Breast epithelium (tissue), 4 donors: ENCODE measurements at places on chromosomes 5 and 9.

GRCh38 chr5:139659695-139660101, 11.5 kb downstream of the CXXC5 start:
- no peak for DNase-seq

- no peak for DNase-seq
Observed at GRCh38 chr5:147560718-147561331, 51.0 kb upstream of the DPYSL3 start.

GRCh38 chr9:29285818-29286217, 1712.5 kb upstream of the C9orf72 start:
- no peak for DNase-seq

- peak; percentile 33 for DNase-seq
Observed at GRCh38 chr5:1471240-1471853, 26.1 kb upstream of the SLC6A3 start.

GRCh38 chr5:111353035-111353434, 128.9 kb downstream of the CAMK4 start:
- DNase-seq = no peak

- DNase-seq = no peak
Observed at GRCh38 chr9:83024506-83025125, 38.3 kb downstream of the RASEF start.

- no peak for DNase-seq
Observed at GRCh38 chr9:97874624-97875023, 21.6 kb downstream of the FOXE1 start.

GRCh38 chr9:109378316-109378715, 57.5 kb upstream of the EPB41L4B start:
- DNase-seq = no peak

- DNase-seq = no peak
Observed at GRCh38 chr5:133950821-133951612, 17.4 kb downstream of the C5orf15 start.

- DNase-seq = no peak
Observed at GRCh38 chr9:88814577-88814976, 176.7 kb upstream of the S1PR3 start.

- no peak for DNase-seq
Observed at GRCh38 chr9:20618361-20618802, 3.9 kb downstream of the MLLT3 start.

DNA sequence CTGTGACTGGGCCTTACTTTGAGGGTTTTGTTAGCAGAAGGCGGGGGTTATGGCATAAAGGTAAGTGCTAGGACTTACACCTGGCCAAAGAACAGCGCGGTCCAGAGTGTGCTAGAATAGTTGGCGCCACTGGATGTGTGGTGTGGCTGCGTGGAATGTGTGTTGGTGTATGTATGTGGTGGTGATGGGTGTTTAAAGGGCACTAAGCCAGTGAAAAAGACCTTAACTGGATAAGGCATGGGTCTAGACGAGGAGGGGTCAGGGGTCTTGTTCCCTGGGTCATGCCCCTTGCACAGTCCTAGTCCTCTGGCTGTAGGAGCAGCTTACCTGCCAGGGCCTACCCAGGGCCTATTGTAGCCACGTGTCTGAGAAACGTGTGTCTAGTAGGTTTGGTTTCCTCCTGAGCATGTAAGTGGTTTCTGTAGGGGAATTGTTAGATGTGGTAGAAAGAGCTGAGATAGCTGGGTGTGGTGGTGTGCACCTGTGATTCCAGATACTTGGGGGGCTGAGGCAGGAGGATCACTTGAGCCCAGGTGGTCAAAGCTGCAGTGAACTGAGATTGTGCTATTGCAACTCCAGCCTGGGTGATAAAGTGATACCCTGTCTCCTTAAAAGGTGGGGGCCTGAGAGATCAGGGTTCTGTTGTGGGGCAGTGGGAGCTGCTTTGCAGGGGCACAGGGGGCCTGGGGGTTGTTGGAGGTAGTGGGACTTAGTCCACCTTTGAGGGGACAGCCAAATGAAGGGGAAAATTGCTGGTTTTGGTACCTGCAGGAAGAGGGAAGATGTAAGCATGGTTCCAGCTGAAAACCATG, 55.2 kb downstream of the HSPA4 start:
- no peak for DNase-seq

DNA sequence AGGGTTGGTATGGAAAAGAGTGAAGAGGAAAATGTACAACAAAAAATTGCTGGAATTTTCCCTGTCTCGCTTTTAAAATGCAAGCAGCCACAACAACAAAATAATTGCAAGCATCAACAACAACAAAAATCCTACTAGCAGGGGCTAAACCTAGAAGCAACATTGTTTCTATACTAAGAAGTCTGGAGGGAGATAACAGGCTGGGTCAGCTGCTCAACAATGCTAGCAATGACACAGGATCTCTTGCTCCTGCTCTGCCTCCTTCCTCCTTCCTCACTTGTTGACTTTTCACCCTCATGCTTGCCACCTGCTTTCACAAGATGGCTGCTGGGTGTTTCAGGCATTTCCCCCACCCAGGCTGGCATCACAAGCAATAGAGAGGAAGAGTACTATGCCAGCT, 7.6 kb upstream of the AOPEP start:
- DNase-seq = no peak

DNA sequence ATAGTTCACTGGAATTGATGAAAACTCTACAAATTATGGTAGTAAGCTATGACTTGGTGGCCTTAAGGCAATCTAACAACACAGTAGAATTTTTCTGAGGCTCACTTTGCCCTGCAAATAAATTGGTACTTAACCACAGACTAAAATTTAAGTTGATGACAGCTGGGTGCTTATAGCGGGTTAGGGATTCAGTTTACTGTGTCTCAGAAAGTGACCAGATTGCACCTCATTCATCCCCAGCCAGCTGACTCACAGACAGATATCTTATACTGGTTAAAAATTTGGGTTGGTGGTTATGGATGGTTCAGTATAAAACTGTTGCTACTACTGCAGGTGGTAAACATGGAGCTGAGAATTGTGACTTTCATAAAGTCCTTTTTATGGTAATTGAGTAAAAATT, 2.8 kb downstream of the CKS2 start:
- no peak for DNase-seq

- no peak for DNase-seq
Observed at GRCh38 chr9:4701526-4701925, 22.2 kb downstream of the CDC37L1 start.

GRCh38 chr9:123928533-123929176, 1.3 kb downstream of the DENND1A start:
- no peak for DNase-seq

DNA sequence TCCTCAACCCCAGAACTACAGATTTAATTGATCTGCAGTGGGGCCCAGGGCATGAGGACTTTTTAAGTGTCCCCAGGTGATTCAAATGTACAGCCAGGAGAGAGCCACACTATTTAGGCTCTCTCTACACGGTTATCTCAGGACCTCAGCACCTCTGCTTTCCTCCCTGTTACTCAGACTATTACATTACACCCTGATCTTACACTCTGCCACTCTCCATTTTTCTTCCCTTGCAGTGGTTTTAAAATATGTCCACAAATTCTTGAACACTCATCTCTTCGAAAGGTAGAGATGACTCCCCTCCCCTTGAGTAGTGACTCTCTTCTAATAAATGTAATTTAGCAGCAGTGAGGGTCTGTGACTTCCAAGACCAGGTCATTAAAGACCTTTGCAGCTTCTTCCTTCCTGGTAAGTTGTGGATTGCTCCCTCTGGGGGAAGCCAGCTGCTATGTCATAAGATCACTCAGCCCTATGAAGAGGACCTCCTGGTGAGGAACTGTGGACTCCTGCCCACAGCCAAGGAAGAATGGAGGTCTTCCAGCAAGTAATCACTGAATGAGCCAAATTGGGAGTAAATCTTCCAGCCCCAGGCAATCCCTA, 87.5 kb upstream of the SSBP2 start:
- no peak for DNase-seq

DNA sequence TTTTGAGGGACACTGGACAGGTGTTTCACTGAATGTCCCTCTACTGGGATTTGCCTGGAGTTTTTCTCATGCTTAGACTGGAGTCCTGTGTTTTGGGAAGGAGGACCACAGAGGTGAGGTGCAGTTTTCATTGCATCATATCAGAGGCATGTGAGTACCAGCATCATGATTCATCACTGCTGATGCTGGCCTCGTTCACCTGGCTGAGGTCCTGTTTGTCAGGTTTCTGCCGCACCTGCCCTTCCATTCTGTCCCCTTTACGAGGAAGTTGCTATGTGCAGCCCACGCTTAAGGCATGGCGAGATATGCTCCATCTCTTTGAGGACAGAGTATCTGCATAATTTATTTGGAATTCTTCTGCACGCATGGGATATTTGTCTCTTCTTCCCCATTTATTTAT, 162.1 kb downstream of the TENT4A start:
- no peak for DNase-seq

- DNase-seq = no peak
Observed at GRCh38 chr5:143521141-143521540, 117.7 kb upstream of the NR3C1 start.

GRCh38 chr5:14775857-14776256, 95.7 kb downstream of the ANKH start:
- no peak for DNase-seq

DNA sequence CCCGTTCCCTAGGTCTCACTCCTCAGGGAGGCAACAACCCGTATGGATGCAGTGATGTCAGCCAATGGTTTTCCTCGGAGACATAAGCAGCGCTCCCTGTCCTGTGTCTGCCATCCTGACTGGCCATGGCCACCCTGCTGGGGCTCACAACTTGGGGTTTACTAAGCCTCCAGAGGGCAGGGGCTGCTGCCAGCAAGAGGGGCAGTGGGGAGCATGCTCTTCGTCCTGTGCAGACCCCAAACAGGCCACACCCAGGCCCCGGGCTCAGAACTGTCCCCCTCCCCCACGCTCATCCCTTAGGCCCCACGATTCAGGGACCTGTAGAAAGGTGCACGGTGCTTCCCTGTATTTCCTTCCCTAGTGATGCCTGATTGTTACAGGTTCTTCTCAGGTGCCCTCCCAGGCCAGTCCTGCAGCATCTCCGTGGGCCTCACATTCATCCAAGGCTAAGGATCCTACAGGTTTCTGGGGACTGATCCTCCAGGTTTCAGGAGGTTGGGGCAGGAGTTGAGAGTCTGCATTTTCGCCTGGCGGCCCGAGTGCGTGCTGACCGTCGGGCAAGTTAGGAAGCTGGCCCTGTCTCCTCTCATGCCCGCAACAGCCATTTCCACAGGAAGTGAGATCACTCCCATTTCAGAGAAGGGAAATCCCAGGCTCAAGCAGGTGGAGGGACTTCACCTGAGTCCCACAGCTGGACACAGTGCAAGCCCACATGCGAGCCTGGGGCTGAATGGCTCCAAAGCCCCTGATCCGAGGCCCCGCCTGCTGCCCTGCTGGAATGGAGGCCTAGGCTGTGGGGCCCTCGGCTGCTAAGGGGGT, 217.6 kb downstream of the ROR2 start:
- no peak for DNase-seq

GRCh38 chr5:153276151-153276550, 214.3 kb upstream of the GRIA1 start:
- DNase-seq = no peak

GRCh38 chr9:126217250-126217653, 109.4 kb upstream of the MVB12B start:
- peak; percentile 1 for DNase-seq

- no peak for DNase-seq
Observed at GRCh38 chr5:30112867-30113266, 1080.6 kb upstream of the CDH6 start.

DNA sequence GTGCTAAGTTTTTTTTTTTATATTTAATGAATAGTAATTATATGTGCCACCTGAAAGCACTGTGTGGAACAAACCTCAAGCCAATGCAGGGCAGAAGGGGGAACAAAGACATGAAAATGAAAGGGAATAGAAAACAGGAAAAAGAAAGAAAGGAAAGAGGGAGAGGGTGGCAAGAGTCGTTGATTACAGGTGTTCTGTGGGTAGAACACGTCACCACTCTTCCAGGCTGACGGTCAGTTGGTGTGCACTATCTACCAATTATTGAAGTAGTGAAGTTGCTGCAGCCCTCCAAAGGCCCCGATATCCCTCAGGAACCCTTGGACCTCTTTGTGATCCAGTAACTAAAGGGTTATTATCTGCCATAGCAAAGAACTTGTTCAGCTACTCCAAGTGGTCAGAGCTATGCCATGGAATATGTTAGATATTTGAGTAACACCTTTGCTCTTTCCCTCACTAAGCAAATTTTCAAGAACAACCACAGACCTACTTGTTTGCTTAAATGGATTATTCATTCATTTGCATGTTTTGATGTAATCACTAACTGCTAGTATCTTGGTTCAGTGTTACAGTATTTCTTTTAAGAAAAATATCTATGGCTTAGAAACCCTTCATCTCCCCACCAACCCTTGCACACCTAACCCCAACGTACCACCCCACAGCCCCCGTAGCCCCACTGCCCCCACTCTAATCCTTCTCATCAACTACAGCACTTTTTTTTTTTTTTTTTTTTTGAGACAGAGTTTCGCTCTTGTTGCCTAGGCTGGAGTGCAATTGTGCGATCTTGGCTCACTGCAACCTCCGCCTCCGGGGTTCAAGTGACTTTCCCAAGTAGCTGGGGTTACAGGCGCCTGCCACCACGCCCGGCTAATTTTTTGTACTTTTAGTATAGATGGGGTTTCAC, 31.3 kb downstream of the FYB1 start:
- DNase-seq = no peak

GRCh38 chr5:1190837-1191239, 10.6 kb upstream of the SLC6A19 start:
- DNase-seq = no peak

DNA sequence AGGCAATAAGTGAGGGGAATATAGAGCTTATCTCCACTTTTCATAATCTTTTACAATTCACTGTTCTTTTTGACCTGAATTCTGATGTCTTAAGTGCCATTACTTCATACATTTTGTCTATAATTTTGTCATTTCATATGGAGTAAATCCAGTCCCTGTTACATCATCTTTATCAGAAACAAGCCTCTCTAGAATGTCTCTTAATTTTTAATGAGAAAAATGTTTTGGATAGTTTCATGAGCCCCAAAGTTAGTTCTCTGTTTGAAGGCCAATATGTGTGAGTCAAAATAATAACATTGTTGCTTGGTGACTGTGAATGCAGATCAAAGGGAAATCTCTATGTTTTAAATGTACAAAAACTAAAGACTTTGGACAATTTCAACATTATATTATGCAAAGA, 329.6 kb upstream of the ARRDC3 start:
- no peak for DNase-seq

GRCh38 chr9:87812375-87813118, 70.1 kb upstream of the SPATA31E1 start:
- DNase-seq = no peak
